ENCODE measurements at places on chromosomes 6 and 20.

GRCh38 chr6:24108056-24108455, 18.0 kb upstream of the NRSN1 start:
- DNase-seq = no peak

- no peak for DNase-seq
Measured at GRCh38 chr6:3841711-3842565, 7.2 kb upstream of the FAM50B start.

GRCh38 chr6:14128012-14128411, 10.4 kb downstream of the CD83 start:
- no peak for DNase-seq

DNA sequence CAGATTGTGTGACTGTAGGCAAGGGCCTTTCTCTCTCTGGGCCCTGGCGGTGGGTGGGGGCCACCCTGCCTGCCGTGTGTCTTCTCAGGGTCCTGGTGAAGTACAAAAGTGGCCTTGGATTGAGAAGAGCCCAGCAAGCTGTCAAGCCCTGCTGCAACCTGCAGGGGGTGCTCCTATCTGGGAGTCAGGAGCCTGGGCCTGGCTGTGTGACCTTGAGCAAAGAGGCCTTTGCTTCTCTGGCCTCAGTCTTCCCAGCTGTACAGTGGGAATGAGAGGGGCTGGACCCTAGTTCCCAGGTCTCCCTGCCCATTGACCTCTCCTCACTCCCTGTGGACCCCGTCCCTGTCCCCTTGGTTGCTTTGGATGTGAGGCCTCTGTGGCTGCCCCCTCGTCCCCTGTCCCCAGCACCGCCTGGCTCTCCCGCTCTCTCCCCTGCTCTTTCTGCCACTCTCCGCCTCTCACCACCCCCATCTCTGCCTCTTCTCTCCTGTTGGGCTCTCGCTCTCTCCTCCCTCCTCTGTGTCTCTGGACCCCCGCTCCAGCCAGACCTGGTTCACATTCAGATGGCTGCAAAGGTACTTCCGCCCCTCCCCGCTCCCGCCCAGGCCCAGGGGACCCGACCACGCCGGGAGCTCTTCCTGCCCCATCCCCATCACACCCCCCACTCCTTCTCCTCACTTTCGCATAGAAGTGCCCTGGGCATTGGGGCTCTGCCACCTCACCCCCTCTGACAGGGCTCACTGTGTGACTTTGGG, 46.7 kb downstream of the SRC start:
- no peak for DNase-seq

DNA sequence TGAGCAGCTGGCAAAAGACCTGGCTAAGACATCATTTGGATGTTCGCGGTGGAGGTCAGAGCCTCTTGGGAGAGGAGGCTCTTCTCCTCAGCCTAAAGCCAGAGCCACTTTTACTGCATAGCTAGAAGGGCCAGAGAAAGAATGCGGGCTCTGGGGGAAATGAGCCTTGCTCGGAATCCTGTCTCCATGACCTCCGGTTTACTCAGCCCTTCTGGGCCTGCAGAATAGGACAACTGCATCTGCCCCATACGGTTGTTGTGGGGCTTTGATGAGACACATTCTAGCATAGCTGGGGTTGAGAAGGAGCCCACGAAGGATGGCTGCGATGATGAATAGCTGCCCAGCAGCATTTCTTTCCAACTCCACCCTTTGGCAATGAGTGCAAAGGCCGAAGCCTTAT, 115.0 kb upstream of the SLC22A23 start:
- DNase-seq = no peak

GRCh38 chr6:164871783-164872182, 437.6 kb downstream of the C6orf118 start:
- no peak for DNase-seq

DNA sequence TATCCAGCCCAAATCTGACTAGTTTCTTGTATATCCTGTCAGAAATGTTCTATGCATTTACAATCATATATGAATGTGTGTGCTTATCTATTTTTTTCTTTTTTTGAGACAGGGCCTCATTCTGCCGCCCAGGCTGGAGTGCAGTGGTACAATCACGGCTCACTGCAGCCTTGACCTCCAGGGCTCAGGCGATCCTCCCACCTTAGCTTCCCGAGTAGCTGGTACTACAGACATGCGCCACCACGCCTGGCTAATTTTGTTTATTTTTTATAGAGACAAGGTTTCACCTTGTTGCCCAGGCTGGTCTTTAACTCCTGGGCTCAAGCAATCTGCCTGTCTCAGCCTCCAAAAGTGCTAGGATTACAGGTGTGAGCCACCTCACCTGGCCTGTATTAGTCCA, 3.0 kb upstream of the RAB44 start:
- no peak for DNase-seq

GRCh38 chr6:56757588-56757984, 114.9 kb upstream of the DST start:
- no peak for DNase-seq
